ENCODE measurements at places on chromosomes 7 and 10.

DNA sequence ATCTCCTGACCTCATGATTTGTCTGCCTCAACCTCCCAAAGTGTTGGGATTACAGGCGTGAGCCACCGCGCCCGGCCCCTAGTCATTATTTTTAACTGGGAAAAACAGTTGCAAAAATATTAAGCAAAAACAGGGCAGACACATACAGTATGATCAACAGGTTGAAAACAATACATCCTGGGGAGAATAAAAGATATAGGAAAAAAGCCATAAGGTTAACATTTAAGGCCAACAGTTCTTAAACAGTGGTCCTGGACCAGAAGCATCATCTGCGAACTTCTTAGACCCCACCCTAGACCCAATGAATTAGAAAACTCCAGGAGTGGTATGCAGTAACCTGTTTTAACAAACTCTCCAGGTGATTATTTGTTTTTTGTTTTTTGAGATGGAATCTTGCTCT lies 6.5 kb downstream of the UBE2H start:
- no peak for DNase-seq

DNA sequence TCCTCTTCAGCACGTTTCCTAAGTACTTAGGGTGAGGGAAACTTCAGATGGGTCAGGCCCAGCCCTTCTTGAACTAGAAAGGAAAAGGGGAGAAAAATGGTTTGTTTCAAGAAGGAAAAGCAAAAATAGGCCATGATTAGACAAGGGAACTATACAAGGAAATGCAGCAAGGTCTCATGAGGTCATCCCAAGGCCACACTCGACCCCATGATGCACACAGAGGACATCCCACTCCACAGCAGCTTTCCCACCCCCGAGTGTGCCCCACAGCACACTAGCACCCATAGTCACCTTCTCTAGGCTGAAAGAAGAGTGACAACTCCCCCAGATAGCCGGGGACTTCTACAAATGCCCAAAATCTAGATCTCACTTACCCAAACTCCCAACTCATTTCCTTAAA lies 173.4 kb downstream of the FAM107B start:
- DNase-seq: no peak

GRCh38 chr10:132163278-132163765 lies 23.4 kb upstream of the DPYSL4 start:
- no peak for DNase-seq

DNA sequence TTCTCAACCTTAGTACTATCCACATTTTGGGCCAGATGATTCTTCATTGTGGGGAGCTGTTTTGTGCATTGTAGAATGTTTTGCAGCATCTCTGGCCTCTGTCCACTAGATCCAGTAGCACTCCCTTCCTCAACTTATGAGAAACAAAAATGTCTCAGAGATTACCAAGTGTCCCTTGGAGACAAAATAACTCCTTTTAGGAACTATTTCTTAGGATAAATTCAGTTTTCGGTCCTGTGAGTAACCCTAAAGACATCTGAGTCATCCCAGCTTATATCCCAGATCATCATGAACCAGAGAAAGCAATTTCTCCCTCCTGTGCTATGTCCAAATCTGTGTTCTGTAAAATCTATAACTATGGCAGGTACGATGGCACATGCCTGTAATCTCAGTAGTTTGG lies 266.6 kb upstream of the PHYHIPL start:
- no peak for DNase-seq

DNA sequence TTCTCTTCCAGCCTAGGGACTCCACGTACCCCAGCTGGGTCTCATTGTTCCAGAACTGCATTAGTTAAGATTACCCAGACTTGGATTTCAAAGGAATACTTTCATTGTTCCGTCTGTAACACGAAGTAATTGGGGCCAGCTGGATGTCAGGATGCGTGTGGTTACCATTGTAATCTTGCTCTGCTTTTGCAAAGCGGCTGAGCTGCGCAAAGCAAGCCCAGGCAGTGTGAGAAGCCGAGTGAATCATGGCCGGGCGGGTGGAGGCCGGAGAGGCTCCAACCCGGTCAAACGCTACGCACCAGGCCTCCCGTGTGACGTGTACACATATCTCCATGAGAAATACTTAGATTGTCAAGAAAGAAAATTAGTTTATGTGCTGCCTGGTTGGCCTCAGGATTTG lies 21.0 kb downstream of the LRRC17 start:
- DNase-seq: no peak

DNA sequence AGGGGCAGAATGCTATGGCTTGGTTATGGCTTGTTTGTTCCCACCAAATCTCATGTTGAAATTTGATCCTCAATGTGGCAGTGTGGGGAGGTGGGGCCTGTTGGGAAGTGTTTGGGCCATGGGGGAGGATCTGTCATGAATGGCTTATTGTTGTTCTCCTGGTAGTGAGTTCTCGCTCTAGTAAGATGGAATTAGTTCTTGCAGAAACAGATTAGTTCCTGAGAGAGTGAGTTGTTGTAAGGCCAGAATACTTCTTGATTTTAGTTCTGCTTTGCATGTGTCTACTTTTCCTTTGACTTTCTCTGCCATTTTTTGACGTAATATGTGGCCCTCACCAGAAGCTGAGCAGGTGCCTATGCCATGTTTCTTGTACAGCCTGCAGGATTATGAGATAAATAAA lies 188.2 kb downstream of the KIF20B start:
- DNase-seq: no peak

DNA sequence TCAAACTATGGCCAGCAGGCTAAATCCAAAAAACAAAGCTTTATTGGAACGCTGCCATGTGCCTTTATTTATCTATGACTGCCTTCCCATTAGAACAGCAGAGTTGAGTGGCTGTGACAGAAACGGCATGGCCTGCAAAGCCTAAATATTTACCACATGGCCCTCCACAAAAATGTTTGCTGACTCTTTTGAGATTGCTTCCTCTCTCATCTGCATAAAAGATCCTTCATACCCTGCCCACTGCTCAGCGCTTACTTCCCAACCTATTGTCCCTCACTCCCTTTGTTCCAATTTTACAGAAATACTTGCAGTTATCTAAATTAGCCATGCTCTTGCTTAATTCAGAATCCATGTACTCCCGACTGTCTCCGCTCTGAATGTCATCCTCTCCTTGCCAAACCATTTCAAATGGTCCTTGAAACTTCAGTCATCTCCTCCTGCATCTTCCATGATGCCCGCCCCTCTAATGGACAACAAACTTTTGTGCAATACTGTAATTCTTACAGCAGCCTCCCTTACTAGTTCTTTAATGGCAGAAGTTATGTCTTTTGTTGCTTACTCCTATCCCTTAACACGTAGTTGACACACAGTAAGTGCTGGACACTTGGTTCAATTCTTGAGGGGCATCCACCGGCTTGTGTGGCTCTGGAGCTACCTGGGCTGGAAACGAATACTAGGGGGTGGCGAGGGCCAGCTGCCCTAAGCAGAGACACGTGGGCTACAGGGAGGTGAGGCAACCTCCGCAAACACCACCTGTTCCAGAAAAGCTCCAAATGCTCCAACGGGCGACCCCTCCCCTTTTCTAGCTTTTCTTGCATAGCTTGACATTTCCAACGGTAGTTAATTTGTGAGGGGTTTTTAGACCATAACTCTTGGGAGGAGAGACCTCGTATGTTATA lies 832 bp downstream of the XRCC2 start:
- no peak for DNase-seq

DNA sequence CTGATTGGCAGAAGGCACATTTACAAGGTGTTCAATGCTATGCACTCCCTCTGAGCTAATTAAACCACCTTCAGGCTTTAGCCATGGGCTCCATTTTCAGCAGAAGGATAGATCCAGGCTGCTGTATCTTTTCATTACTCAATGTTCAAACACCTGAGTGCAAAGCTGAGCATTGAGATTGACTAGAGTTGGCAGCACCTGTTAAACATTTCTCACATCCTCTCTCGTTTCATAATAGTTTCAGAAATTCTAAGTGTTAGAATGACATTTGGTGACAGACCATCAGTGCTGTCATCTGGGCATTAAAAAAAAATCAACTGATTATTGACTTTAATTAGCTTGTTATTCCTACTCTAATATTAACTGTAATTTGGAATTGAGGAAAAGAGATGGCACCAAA lies 187.1 kb upstream of the SEMA3E start:
- no peak for DNase-seq

DNA sequence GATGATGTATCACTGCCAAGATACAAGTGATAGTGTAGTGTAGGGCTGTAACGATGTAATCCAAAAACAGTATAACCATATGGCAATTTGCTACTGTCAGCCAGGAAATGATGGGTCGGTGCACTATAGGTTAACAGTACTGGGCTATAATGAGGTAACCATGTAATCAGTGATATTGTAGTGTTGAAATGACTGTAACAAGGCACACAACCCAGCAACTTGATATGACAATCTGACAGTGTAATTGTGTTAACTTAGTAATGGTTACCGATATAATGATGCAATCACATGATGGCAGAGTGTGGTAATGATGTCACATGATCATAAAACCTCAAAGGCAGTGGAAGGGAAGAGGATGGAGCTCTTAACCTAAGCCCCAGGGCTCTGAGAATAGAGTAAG lies 73.8 kb upstream of the SLF2 start:
- DNase-seq: no peak

GRCh38 chr10:60666221-60666620 lies 112.1 kb upstream of the CDK1 start:
- DNase-seq: no peak

- no peak for DNase-seq
These were observed 172.4 kb downstream of the PRPF18 start for GRCh38 chr10:13759168-13759567.

DNA sequence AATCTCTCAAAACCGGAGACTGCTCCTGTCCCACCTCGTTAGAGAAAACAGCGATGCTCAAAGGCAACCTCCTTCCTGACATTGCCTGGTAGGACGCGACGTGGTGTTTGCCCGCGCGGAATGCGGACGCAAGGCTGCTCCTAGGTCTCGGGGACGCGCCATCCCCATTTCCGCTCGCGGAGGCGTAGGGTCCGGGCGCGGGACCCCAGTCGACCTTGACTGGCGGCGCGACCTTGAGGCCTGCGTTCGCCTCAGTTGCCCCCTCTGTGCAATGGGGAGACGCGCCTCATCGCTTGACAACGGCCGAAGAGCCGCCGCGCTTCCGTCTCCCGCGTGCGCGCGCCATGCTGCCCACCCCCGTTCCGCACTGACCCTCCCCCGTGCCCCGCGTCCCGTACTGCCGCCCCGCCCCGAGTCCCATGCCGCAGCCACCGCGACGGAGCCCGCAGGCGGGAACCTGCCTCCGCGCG lies 412 bp upstream of the PPIA start:
- no peak for DNase-seq

DNA sequence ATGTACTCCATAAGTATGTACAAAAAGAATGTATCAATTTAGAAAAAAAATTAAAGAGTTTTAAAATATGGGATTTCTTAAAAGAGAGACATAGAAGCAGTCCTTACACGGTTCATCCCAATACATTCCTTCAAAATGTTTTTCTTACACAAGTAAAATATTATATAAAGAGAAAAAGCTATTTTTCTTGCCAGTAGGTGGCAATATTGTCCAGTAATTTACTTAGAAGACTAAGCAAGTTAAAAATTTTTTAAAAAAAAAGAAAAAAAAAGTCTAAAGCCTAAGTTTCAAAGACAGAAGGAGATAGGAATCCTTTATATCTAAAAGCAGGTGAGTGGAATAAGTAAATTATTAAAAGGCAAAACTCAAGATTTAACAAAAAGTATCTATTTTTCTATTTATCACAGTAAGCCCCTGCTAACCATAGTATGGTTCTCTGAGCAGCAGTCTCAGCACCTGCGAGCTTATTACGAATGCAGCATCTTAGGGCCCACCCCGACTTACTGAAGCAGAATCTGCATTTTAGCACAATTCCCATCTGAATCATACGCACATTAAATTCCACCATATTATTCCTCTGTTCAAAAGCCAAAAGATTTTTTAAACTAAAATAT lies 240.6 kb downstream of the DGKI start:
- no peak for DNase-seq

DNA sequence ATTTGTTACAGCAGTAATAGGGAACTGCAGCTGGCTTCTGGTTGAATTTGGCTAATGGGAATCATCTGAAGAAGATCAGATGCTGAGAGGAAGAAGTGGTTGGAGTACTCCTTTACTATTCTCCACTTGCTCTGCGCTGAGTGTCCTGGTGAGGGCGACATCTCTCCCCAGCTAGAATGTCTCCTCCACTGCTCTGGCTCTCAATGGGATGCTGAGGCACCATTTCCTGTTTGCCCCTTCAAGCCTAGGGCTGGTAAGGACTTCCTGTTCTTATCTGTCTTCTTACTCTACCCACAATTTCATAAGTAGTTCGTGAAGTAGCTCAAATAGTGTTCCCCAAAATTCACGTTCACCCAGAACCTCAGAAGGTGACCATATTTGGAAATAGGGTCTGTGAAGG lies 43.2 kb upstream of the TES start:
- DNase-seq: no peak

DNA sequence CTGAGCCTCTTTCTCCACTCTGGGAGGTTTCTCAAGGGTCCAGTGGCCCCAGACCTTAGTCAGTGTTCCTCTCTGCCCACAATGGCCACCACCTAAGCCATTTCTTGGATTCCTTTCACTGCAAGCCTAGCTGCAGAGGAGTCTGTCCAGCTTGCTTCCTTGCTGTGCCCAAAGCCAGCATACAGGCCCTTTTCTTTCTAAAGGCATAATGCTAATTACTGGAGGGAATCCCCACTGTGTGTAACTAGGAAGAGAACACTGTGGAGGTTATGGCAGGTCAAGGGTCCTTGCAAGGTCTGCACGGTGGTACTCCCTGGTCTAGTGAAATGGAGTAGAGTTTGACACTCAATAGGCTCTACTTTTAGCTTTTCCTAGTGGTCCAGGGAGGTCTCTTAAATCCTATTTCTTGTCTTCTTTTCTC lies 70.4 kb upstream of the CC2D2B start:
- no peak for DNase-seq

DNA sequence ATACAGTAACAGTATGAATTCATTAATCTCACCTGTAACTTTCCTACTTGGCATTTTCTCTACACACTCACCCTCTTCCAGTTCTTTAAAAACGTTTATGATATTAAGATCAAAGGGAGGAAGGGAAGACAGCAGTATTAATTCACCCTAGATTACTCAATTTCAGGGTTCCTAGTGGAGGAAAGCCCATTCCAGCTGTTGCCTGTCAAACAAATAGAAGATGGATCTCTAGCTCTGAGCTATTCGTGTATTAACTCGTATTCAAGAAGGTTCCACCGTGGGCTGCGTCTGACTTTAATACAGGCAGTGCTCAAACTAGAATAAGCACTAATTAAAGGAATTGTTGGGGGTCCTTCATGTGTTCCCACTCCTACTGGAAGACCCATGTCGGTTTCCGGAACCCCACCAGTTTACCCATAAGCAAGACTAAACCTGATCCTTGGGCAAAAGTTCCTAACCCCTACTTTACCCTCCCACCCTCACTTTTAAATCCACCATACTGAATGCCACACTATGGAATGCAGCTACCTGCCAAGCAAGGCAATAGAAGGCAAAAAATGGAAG lies 2.1 kb downstream of the NANOS1 start:
- no peak for DNase-seq

- DNase-seq: no peak
These were observed 613.5 kb downstream of the PTPRN2 start for GRCh38 chr7:157973971-157974677.
